EL (cell line): ENCODE measurements at places on chromosomes 7 and 10.

DNA sequence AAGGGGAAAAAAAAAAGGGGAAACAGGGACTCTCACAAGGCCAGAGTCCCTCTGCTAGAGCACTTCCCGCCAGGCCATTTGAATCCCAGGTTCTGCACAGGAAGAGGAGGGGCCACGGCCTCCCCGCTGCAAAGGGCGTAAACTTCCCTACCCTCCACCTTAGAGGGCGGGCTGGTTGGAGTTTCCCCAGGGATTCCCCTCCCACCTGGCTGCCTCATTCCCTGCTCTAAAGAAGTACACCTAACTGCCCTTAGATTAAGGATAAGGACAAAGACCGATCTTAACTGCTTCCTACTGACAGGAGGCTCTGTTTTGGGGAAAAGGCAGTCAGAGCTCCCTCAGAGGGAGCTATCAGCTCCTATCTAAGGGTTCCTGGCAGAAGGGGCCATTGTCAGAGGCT is 102.0 kb upstream of the ARMC3 start:
- DNase-seq: no peak

DNA sequence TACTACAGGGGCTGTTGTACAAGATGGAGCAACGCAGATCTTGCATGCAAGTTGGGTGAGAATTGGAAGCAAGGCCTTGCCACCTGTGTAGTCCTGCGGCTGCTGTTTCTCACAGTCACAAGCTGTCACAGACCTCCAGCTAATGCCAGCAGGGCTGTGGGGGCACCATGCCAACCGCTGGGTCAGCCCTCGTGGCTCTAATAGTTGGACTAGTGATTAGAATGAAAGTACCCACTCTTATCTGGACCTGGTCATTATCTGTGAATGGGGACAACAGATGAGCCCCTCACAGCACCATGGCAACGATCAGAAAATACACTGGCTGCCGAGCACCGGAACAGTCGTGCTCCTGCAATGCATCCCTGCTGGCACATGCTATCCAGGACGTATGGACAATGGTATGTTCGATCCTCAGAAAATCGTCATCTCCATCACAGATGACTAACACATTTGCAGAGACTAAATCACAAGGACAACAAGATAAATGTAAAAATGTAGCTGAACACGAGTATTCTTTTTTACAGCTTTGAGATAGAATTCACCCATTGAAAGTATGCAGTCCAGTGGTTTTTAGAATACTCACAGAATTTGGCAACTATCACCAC is 80.4 kb upstream of the CALN1 start:
- no peak for DNase-seq

- DNase-seq: no peak
These were observed 53.1 kb downstream of the SHOC2 start for GRCh38 chr10:110972231-110973134.

DNA sequence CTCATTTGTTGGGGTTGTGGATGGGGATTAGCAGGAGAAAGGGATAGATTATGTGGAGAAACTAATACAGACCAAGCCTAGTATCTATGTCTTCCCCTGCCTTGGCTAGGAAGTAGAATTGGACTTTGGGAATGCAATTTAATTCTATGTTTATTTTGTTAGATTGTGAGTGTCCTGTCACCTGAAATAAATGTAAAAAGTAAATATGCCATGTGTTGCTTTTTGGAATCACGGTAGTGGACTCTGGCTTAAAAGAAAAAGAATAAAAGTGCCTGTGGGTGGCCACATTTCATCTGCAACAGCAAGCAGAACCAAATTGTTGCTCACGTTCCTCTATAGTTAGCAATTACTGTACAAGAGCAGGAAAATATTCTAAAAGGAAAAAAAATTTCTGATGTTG is 42.3 kb downstream of the TET1 start:
- DNase-seq: no peak

- no peak for DNase-seq
These were observed 125.9 kb downstream of the TRRAP start for GRCh38 chr7:99004216-99004615.
